ENCODE measurements at places on chromosomes 5 and 9.
A peak's percentile ranks its signal among the peaks of the same experiment; 100 is the strongest.

GRCh38 chr9:121998513-121999049 lies 94.5 kb downstream of the TTLL11 start:
- no peak for DNase-seq

GRCh38 chr5:111954516-111955395 lies 197.8 kb upstream of the NREP start:
- no peak for DNase-seq

- DNase-seq, result no peak
Measured at GRCh38 chr9:76912636-76913275, 6.8 kb upstream of the PRUNE2 start.

GRCh38 chr5:8694545-8694944 lies 825.6 kb downstream of the MTRR start:
- no peak for DNase-seq

DNA sequence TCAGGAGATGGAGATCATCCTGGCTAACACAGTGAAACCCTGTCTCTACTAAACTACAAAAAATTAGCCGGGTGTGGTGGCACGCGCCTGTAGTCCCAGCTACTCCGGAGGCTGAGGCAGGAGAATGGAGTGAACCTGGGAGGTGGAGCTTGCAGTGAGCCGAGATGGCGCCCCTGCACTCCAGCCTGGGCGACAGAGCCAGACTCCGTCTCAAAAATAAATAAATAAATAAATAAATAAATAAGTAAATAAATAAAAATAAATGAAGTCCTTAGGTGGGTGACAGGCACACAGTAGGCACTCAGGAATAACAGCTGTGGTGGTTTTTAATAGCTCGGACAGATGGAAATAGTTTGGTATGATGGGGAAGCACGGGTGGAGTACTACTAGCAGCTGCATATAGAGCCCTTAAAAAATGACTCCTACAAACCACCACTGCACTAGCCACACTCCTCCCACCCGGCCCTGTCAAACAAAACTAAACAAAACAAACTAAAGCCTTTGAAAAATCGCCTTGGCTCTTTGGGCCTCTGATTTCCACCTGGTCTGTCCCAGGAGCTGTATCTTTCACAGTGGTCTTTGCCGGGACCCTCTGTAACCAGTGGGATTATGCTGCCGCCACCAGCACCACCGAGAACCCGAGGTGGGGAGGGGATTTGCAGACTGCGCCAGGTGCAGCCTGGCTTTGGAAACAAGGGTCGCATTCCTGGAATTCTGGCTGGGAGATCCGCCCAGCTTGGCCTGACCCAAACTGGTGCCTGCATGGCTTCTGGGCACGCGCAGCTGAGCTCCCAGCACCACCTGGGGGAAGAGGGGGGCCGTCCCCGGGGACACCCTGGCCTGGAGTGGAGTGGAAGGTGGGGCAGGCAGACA lies 5.1 kb upstream of the WDR5 start:
- no peak for DNase-seq

GRCh38 chr5:154783774-154784460 lies 28.7 kb downstream of the LARP1 start:
- DNase-seq, result no peak

- DNase-seq, result no peak
Measured at GRCh38 chr5:15384581-15384980, 115.4 kb upstream of the FBXL7 start.

DNA sequence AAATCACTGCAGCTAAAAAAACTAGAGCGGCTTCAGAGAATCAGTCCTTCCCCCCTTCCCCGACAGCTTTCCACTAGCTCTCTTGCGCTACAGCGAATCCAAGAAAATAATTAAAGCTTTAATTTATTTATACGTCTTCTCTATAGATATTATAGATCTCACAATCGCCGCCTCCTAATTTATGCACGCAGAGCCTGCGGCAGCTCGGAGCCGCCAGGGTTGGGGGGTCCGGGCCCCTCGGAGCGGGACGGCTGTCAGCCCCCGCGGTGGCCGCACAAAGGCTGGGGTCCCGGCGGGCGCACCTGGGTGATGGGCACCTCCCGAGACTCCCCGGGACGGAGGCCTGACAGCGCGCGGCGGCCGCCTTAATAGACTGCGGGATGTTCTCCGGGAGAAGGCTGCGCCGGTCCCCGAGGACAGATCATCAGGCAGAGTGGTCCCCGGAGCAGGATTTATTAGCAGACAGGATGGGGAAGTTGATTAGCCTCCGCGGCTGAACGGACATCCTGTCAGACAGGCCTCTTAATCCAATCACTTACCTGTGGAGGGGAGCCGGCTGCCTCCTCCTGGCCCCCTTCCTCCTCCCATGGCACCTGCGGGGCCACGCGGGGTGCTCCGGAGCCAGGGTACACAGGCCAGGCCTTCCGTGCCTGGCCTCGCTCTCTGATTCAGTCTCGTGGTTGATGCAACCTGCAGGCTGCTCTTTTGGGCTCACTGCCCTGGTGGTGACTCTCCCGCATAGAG lies 166.8 kb downstream of the MELK start:
- no peak for DNase-seq

DNA sequence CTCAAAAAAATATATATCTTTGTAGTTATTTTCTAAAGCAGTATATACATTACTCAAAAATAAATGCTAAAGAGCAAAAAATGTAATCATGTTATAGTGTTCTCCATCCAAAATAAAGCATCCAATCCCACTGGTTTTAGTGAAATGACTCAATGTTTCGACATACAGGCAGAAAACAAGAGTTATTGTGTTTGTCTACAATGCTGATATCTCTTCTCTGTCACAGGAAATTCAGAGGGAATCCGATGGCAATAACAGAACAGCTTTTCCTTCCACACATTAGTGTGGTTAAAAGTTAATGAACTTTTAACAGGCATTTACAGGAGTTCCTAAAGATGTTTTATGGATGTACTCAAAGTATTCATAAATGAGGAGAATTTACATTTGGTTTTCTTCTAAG lies 12.0 kb downstream of the TTC33 start:
- no peak for DNase-seq

- DNase-seq, result no peak
Measured at GRCh38 chr5:6603643-6604042, 29.2 kb downstream of the NSUN2 start.

DNA sequence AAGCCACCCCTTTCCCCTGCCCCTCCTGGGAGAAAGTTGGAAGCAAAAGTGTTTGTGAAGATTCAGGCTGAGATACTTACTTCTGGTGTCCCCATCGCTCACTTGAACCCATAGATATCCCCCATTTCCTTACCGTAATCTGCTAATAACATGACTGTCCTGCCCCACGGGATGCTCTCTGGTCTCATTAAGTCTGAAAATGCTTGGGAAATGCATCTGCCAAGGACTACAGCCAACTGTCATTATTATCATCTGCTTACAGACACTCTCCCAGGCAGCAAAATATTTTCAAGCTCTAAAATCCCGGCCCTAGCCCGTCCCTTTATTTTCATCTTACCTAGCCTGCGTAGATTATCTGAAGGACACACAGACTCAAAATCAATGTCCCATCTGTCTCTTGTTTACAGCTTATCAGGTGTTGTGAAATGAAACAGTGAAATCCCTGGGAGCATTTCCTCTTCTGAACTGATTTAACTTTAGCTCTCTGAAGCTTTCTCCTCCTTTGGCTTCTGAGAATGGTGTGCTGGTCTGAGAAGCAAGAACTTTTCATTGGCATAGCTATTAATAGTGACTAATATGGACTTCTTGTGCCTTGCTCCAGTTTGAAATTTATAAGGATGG lies 126.9 kb upstream of the OSMR start:
- DNase-seq, result peak; percentile 89

- no peak for DNase-seq
Measured at GRCh38 chr5:92704590-92704989, 876.4 kb downstream of the NR2F1-AS1 start.

DNA sequence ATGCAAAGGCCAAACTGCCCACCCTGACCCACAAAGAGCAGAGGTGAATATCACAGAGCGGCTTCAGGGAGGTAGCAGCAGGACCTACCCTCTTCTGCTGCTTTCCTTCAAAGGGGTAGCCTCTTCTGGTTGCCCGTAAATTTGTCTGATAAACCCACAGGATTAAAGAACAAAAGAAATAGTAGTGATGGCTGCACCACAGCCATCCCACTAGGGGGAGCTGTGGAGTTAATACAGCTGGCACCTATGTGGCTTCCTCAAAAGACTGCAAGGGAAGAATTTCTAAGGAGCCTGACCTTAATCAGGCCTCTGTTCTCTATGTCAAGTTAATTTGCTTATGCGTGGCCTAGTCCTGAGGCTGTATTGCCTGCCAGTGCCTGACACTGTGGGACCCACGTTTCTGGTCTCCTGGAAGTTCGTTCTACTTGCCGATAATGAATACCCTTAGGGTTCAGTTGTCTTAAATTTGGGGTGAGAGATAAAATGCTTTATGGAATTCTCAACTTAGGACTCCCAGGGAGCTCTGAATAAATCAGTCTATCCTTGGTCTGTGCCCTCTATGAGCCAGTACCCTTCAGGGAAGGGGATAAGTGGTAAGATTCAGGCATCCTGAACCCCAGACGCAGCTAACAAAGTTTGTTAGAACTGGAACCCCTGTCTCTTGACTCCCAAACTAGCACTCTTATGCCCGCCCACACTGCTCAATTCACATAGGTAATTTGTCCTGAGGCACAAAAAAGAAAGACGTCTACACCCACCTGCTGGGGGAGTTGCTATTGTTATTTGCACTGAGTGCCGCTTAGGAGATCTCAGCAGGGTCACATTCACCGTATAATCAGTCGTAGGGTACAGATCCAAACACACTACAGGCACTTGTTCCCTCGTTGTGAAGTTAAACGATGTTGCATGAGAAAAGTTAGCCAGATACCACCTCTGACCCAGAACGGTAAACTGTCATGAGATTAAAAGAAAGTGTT lies 77.1 kb downstream of the SUSD1 start:
- peak; percentile 27 for DNase-seq

DNA sequence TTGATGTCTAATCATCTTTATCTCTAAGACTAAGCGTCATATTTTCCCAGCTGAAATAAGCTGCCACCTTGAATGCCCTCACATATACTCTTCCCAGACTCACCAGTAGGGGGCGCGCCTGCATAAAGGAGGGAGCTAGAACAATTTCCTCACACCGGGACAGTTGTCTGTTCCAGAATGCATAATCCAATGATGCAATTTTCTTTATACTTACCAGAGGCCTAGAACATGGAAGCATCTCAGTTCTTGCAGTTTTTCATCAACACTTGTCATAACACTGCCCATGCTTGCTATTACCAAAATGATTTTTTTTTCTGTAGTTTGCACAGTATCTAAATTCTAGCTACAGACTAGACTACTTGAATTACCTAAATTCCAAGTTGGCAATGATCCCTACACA lies 203.9 kb downstream of the FRMD3 start:
- DNase-seq, result peak; percentile 60

- no peak for DNase-seq
Measured at GRCh38 chr9:81737871-81738507, 48.6 kb upstream of the TLE1 start.

- DNase-seq, result no peak
Measured at GRCh38 chr9:4077499-4078102, 222.3 kb downstream of the GLIS3 start.

GRCh38 chr5:82719368-82719767 lies 357.8 kb downstream of the TMEM167A start:
- DNase-seq, result no peak

DNA sequence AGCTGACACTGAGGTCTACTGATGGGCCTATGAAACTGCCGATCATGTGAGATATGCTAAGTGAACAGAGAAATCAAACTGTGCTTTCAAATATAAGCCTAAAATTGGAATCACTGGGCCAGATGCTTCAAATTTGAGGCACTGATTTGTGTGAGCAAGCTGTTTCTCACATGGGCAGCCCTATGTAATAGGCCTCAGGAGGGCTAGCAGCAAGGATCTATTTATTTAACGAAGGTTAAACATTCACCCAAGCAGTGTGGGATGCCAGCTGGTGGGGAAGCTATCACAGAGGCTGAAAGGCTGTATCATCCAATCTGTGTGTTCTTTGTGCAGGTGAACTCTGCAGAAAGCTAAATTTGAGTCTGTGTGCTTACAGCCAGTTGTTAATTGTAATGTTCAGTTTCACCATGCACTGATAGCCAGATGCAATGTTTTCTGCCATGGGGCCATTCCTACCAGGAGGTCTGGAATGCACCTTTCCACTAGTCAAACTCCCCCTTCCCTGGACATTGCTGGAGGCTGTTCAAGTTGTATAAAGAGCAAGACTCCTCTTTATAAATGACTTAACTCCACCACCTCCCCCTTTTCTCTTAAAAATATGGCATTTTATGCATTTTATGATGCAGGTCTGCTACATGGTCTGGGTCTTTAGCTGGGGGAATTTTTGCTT lies 228.9 kb downstream of the SH3GL2 start:
- DNase-seq, result peak; percentile 66

- no peak for DNase-seq
Measured at GRCh38 chr5:61321669-61322068, 10.4 kb upstream of the ZSWIM6 start.

- DNase-seq, result no peak
Measured at GRCh38 chr5:128441941-128442350, 96.1 kb downstream of the FBN2 start.

DNA sequence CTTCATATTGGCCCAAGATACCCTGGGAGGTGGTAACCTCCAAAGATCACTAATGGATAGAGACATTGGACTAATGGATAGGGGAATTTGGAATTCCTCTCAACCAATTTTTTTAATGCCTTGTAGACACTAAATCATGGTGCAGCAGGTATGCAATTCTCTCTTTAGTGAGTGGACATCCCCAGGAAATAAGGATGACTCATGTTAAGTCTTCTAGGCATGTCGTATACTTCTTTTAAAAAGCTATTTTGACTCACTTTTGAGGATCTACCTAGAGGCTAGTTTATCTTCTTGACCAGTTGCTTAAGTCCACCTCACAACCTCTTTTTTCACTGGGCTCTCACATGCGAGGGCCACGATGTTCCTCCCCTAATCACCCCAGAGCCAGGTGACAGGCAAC lies 211.6 kb upstream of the CDH12 start:
- DNase-seq, result no peak

DNA sequence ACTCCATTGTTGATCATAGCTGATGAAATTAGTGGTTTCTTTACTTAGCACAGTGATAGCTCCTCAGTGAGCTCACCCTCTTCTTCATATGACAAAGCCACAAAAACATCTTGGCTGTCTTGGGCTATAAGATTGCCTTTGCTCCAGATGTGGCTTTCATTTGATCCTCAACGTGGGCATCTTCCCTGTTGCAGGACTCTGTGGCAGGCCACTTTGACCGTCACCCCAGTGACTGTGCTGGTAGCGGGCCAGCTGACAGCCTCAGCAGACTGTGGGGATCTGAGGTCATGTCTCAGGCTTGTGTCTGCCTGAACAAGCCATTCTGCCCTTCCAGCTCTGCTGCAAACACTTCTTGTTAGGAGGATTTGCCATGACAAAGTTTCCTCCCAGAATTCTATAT lies 422.2 kb downstream of the NR2F1-AS1 start:
- DNase-seq, result no peak

- peak; percentile 44 for DNase-seq
Measured at GRCh38 chr9:92141144-92142129, 26.2 kb upstream of the SPTLC1 start.

- no peak for DNase-seq
Measured at GRCh38 chr9:134662143-134662876, 20.7 kb downstream of the COL5A1 start.

Measured in NCI-H524 (cell line).